ENCODE measurements at places on chromosomes 12 and 14. TPM values are rescaled to one million over a fixed set of nuclear protein-coding genes. Genes with fewer than 3 reads are reported as not detected.

Gene LRP1-AS
- not detected for total RNA-seq

Gene LGR5
- 0.55 TPM for total RNA-seq

Gene PPP4R3A
- 105 TPM for total RNA-seq

Gene C3AR1
- not detected for total RNA-seq

Gene AMDHD1
- 1.1 TPM for total RNA-seq

Gene CISTR
- 0.81 TPM for total RNA-seq

Gene FAM186B
- 0.21 TPM for total RNA-seq

Gene PTCSC3
- total RNA-seq: not detected

Gene MYO1H
- 0.44 TPM for total RNA-seq

Gene DPPA3
- 3.9 TPM for total RNA-seq

Gene RAB3IP
- total RNA-seq: 47.2 TPM

Gene PPM1H
- total RNA-seq: 37.1 TPM

Gene MUCL1
- not detected for total RNA-seq

Gene RNASE3
- total RNA-seq: not detected

Gene TSPAN11
- total RNA-seq: 6.1 TPM

Gene BICDL1
- 23.1 TPM for total RNA-seq

Gene SRRM4
- 0.96 TPM for total RNA-seq

Gene MAP3K9
- 28.0 TPM for total RNA-seq

Gene SIRT4
- total RNA-seq: 4.3 TPM

Gene ALKBH1
- 18.8 TPM for total RNA-seq

Gene RDH16
- 0.85 TPM for total RNA-seq

Gene TESPA1
- 0.25 TPM for total RNA-seq

Gene KLRB1
- not detected for total RNA-seq

Gene ASPG
- total RNA-seq: 3.4 TPM

Gene M6PR
- 112 TPM for total RNA-seq

Gene SYCP3
- not detected for total RNA-seq

Gene SERPINA1
- 5.1 TPM for total RNA-seq

Gene RAPGEF3
- 13.3 TPM for total RNA-seq

Gene SLC10A1
- not detected for total RNA-seq

Gene GZMH
- total RNA-seq: not detected

Gene P2RX7
- 0.55 TPM for total RNA-seq

Gene DTX1
- total RNA-seq: 6.2 TPM

Gene ACOT2
- total RNA-seq: 11.0 TPM

Gene PCED1B
- total RNA-seq: 6.6 TPM

Gene SMCO2
- 0.32 TPM for total RNA-seq

Gene HDAC7
- 89.9 TPM for total RNA-seq

Gene VRTN
- 128 TPM for total RNA-seq

Gene BCDIN3D
- total RNA-seq: 1.6 TPM

Gene SELPLG
- total RNA-seq: 0.46 TPM

Gene KCNA5
- 0.23 TPM for total RNA-seq

Gene PRKAG1
- total RNA-seq: 41.6 TPM

Gene GPR162
- total RNA-seq: 8.2 TPM

Gene KRT82
- total RNA-seq: not detected

Gene KRT5
- not detected for total RNA-seq

Gene FBXO21
- 60.3 TPM for total RNA-seq

Gene FOXA1
- 0.34 TPM for total RNA-seq

Gene IFNG-AS1
- not detected for total RNA-seq

Gene RPL10L
- total RNA-seq: not detected

Gene APOF
- 0.11 TPM for total RNA-seq

All from WTC11 (cell line).